Putamen (tissue), 1 donor: ENCODE measurements at places on chromosomes 13 and 19.

GRCh38 chr19:6242677-6243076 is 37.1 kb downstream of the MLLT1 start:
- DNase-seq: no peak

GRCh38 chr19:38285567-38285966 is 18.5 kb upstream of the C19orf33 start:
- DNase-seq: no peak

DNA sequence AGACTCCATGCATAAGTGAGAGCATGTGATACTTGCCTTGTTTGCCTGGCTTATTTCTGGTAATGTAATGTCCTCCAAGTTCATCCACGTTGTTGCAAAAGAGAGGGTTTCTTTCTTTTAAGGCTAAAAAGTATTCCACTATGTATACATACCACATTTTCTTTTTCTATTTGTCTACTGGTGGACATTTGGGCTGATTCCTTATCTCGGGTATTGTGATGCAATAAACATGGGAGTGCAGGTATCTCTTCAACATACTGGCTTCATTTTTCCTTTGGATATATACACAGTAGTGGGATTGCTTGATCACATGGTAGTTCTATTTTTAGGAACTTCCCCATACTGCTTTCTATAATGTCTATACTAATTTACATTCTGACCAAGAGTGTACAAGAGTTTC is 49.6 kb upstream of the EBPL start:
- no peak for DNase-seq

GRCh38 chr19:42201489-42202289 is 15.8 kb downstream of the DEDD2 start:
- no peak for DNase-seq

DNA sequence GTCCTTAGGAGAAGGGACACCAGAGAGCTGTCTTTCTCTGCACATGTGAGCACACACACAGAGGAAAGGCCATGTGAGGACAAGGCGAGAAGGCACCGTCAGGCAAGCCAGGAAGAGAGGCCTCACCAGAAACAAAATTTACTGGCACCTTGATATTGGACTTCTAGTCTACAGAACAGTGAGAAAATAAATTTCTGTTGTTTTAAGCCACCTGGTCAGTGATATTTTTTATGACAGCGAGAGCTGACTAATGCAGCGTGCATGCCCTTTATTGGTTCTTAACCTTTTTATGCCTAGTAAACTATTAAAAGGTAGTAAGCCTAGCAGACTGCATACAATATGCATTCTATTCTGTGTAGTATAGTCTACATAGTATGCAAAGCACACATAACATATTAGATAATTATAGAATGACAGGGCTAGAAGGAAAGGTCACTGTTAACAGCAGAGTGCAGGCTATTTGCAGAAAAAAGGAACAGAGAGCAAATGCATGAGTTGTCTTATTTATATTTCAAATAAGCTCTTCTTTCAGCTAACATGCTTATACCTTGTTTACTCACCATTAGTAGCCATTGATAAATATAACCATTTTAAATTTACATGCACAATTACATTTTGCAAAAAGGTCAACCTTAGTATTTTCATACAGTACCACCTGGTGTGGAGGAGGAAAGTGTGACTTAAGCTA is 25.2 kb upstream of the KATNAL1 start:
- no peak for DNase-seq

GRCh38 chr13:110133425-110134235 is 173.3 kb downstream of the COL4A1 start:
- no peak for DNase-seq
